Sciatic nerve (tissue), 2 donors: ENCODE measurements at places on chromosomes 1 and 21.
A peak's percentile ranks its signal among the peaks of the same experiment; 100 is the strongest.

GRCh38 chr1:958823-959730 lies at the start of gene NOC2L:
Gene NOC2L, minus strand, starts transcription at chr1:959256. Its CDS starts 16 bp downstream, at chr1:959240.
- DNase-seq, result peak; percentile 97

- no peak for DNase-seq
Observed at GRCh38 chr1:209855006-209855405, 27.2 kb downstream of the UTP25 start.

DNA sequence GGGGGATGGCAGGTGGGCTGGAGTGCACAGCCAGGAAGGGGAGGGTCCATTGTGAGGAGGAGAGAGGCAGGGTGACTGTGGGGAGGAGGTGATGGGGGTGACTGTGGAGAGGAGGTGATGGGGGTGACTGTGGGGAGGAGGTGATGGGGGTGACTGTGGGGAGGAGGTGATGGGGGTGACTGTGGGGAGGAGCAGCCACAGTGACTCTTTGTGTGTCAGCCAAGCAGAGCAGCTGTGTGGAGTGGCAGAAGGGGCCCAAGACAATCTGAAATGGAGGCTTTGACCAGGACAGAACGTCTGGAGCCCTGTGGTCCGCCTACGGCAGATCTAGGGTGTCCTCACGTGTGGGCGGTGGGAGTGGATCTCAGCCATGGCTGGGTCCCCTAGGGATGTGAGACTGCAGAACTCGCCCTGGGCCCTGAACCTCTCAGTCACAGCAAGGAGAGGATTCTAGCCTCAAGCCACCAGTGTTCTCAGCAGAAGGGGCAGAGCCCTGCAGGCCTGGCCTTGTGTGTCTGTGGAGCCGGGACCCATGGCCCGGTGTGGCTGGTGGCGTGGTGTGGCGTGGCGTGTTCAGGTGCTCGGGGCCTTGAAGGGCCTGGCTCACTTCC lies 81.5 kb downstream of the OBSCN start:
- no peak for DNase-seq

DNA sequence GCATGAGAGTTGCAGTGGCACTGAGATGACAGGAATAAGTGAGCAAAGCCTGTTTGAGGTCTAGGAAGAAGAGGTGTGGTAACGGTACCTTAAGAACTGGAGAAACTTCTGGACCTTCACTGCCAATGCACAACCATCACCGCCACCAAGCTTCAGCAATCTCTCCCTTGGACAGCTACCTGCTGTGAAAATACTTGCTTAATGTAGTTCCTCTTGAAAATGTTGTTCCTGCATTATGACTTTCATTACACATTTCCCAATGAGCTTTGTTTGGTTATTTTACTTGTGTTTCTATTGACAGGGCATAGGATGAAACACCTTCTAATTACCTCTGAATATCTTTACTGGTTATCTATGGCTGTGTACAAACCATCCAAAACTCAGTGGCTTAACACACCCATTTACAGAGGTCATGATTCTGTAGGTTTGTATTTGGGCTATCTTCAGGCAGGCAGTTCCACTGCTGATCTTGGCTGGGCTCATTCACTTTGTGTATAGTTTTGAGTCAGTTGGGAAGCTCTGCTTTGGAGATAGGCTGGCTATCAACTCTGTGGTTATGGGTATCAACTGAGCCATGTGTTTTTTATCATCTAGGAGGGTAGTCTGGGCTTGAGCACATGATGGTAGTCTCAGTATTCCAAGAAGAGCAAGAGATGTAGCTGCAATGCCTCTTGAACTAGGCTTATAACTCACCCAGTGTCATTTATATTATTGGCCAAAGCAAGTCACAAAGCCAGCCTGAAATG lies 149.4 kb downstream of the ELAVL4 start:
- DNase-seq, result no peak
